ENCODE measurements at places on chromosomes 2 and 18.

DNA sequence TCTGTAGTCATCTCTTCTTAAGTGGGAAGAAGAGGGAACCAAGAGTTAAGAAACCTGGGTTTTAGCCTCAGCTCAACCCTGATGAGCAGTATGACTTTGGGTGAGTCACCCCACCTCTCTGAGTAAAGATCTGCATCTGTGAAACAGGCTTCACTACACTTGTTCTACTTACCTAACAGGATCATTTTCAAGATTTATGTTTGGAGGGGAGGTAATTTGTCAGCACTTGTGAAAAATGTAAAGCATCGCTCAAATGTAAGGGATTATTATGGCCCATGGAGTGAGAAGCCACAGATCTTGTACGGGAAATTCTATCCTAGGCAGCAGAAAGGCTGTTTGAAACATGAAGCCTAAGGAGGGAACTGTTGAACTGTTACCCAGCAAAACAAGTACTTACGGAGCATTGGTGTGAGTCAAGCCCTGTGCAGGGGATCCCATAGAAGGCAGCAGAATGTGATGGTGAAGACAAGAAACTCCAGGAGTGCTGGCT is 160.6 kb downstream of the PRKCE start:
- DNase-seq: no peak

DNA sequence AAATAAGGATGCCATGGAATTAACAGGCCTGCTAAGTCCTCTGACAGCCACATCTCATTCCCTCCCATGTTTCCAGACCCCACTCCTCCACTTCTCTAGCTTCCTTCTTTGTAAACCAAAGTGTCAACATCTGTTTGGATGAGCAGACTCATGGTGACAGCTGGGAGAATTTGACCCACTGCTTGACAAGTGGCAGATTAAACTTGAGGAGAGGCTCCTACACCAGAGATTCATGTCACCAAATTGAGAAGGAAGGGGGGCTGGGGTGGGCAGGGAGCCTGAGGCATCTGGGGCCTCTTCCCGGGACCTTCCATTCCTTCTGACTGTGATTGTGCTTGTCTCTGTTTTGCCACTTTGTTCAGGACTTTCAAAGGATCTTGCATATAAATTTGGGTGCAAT is 41.0 kb upstream of the IGFBP5 start:
- DNase-seq: no peak

- no peak for DNase-seq
Measured at GRCh38 chr2:145601361-145601925, 1081.5 kb upstream of the ZEB2 start.

- no peak for DNase-seq
Measured at GRCh38 chr2:229572507-229573271, 141.7 kb downstream of the DNER start.

DNA sequence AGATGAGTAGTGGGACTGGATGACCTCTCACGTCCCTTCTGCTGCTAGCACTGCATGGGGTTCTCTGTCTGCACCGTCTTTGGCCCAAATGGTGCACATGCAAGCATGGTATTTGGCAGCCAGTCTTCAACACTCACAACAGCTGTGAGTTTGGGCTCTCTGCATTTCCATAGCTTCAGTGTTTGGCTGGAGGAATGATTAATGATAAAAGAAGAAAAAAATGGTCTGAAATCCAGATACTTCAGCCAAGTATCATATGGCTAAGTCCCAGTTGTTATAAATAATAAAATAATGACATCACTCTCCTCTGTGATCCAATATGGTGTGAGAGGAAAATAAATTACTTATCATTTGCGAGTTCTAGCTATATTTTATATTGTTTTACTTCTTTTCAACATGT is 173.3 kb downstream of the DCDC2C start:
- no peak for DNase-seq

- DNase-seq: no peak
Measured at GRCh38 chr2:239865059-239865639, 160.0 kb downstream of the NDUFA10 start.

DNA sequence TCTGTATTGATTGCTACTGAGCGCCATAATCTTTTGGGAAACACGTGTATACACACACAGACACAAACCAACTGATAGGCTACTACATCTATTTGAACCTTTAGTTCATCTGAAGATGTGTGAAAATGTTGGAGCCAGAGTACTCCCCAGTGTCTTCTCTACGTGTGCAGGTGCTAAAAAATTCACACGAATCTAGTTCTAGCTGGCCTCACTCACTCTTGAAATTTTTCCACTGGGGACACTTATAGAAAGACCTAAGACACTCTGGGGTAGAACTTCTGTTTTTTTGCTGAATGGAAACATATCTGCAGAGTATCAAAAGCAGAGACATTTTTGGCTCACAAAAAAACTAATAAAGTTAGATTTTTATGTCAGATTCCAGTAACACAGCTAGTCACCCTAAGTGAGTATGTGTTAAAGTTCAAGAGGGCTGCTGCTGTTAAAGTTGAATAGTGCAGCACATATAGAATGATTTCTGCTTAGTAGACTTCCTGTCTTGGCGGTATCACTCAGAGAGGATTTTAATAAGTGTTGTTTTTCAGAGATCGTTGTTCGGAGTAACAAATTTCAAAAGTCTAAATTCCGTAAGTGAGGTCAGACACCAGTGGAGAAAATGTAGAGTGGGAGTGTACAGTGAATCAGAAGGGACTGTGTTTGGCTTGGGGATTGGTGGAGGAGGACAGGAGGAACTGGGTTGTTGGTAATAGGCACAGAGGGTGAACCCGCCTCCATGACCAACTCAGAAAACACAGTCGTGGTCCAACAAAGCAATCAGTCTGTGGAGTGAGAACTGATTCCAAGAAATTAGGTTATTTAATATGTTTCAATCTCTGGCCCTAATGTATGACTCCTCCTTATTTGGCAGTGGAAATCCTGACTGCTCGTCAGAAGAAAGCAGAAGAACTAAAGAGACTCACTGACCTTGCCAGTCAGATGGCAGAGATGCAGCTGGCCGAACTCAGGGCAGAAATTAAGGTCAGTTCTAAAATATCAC is 43.1 kb downstream of the KCTD18 start:
- DNase-seq: no peak

DNA sequence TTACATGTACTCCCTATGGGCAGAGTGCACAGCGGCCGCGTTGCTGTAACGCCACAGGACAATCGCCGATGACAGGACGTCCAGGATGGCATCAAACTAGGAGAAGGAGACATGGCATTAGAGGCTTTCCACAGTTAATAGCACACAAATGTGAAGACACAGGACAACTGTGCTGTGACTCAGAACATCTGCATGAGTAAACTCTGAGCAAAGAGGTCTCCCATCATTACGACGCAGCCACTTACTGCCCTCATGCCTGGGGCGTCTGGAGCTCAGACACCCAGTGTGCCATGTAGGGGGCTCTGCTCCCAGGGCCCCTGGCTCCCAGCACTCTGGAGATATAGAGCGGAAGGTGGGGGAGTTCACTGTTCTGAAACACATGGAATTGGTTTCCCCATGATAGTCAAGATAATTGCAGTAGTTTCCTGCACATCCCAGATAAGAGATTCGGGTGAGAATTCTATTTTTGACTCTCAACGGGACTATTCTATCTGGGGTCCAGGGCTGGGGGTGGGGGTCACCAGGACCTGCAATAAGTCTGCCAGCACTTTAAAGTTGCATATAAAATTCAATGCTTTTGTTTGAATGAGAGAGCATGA is 168.1 kb downstream of the TMEM163 start:
- no peak for DNase-seq

DNA sequence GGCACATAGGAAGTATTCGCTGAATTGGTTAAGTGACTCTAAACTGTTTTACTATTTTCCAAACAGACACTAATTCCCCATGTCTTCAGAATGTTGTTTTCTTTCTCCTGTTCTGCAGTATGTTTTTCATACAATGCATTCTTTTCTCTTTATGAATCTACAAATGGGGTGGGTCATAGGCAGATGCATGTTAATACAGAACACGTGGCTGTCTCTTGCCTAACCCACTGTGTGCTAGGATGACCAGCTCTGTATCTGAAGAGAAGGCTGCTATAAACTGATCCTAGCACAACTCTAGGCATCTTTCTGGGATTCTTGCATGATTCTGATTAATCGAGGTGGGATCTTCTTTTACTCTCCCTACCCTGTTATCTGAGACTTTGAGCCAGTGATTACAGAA is 826.0 kb downstream of the PLCL1 start:
- DNase-seq: no peak
